Panc1 (cell line): ENCODE measurements at places on chromosomes 1 and 21. TPM values are rescaled to one million over a fixed set of nuclear protein-coding genes. Genes with fewer than 3 reads are reported as not detected.

- DNase-seq = no peak
Measured at GRCh38 chr1:198352975-198353695, 187.3 kb downstream of the ATP6V1G3 start.

CHI3L2 gene
- total RNA-seq = 0.77 TPM

DNA sequence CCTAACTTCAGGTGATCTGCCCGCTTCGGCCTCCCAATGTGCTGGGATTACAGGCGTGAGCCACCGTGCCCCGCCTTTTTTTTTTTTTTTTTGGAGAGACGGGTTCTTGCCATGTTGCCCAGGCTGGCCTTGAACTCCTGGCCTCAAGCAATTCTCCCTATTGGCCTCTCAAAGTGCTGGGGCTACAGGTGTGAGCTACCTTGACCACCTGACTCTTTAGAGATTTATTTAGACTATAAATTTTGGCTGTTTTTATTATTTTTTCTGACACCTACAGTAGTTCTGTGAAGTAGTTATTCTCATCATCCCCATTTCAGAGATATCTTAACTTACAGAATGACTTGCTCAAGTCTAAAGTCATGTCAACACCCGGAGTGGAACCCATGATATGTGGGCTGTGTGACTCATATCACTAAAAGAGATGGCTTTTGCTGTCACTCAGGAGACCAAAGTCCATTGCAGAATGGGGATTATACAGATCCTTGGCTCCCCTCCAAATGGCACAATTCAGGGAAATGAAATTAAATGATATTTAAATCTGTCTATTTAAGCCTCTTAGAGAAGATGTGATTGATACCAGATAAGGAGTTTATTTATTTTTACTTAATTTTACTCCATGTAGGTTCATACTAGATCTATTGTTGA is 93.2 kb downstream of the CTH start:
- no peak for DNase-seq

GRCh38 chr1:155938220-155938627 is 3.2 kb upstream of the RXFP4 start:
- DNase-seq = peak; percentile 90

- DNase-seq = no peak
Measured at GRCh38 chr1:67897270-67897949, 64.1 kb upstream of the GNG12 start.

DNA sequence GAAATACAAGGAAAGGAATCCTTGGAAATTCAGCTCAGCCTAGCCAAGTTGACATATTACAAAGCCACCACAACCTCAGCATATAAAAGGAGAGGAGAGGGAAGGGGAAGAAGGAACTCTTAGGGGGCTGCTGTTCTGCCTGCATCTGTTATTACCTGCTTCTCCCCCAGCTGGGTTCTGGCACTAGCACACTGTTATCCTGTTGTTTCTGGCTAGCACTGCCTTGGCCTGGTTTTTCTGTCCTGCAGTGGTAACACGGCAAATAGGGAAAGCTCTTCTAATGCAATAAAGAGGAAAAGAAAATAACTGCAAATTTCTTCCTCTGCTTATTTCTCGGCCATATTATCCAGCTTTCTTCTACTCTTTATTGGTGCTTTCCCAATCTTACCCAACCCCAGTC is 16.5 kb upstream of the VCAM1 start:
- no peak for DNase-seq

DNA sequence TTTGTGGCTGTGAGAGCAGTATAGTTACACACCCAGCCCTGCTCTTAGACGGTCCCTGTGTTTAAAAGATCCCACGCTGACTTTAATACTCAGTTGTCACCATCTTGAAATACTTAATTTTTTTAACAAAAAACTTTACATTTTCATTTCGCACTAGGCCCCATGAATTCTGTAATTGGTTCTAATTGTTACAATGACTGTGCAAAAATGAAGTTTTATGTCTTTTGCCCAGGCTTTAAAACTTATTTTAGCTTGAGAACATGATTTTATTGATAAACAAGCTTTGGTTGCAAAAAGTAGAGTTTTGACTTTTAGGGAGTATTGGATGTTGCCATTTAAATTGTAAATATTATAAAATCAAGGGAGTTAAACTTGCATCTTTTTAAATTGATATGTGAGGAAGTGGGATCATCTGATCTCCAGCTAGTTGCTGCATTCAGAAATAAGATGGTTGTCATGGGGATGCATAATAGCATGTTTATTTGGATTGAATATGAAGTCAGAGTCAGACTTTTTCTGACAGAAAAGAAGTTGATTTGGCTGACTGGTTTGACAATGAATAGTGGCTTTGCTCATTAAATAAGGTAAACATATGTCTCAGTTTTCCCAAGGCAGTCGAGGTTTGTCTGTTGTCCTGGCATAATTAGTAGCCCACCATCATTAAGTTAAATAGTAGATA is 23.0 kb upstream of the CRP start:
- DNase-seq = no peak

DNA sequence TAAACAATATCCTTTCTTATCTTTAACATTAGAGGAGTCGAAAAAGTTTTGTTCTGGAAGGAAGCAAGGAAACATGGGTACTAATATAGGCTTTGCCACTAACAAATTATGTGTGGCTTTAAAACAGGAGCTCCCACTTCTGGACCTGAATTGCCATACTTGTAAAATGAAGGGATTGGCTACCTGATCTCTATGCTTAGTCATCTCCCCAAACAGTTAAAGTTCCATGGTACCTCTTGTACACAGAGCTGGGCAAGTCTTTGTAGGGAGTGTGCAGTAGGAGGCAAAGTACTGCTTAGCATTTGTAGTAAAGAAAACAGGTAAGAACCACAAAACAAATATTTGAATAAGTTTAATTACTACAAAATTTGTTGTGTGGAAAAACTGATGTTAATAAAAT is 81.3 kb downstream of the MAST2 start:
- DNase-seq = no peak

DNA sequence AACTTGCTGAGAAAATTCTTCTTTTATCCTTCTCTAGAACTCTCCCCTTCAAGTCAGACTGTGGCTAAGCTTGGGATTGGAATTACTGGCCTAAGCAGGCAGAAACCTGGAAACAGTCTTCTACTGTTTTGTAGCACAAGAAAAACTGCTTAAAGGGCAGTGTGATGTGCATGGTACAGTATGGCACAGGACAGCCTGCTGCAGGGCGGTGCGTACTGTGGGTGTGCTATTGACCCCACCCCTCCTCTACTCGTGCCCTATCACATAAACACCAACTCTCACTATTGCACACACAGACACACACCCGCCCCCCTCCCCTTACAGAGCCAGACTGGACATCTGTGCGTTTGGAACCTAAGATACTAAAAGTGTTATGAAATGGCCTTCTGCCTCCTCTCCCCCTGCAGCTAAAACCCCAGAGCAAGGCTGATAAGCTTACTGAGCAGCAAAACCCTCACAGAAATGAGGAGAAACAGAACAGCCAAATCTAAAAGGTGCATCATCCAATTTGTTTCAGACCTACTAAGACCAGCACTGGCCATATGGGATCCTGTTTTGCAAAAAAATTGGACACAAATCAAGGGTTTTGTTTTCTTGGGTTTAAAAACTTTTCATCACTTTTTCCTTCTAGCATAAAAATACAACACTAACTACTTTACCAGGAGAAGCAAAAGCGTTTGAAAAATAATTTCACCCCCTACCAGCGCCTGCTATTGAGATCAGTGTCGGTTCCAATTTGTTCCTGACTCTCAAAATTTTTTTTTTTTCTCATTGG is 355.8 kb upstream of the LYPLAL1 start:
- no peak for DNase-seq

CATSPERE gene
- total RNA-seq = 0.31 TPM

- peak; percentile 45 for DNase-seq
Measured at GRCh38 chr1:59699227-59699847, 115.4 kb upstream of the HOOK1 start.

DNA sequence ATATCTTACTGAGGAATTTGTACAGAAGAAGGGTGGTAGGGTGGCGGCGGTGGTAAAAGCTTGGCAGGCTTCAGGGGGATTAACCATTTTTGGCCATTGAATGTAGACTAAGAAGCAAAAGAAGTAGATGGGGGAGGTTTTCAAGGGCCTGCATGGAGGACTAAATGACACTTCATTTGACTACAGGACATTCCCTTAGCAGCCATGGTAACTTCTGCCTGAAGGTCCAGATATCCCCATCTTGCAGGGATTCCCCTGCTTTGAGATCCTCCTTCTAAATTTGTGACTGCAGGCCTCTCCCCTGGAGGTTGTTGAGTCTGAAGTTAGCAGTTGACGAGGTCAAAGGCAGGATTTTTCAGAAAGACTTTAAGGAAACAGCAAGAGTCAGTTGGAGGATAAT is 4.8 kb downstream of the VASH2 start:
- DNase-seq = no peak

- no peak for DNase-seq
Measured at GRCh38 chr21:35488946-35489345, 439.8 kb upstream of the RUNX1 start.

GRCh38 chr1:58816747-58817221 is 32.9 kb upstream of the JUN start:
- DNase-seq = no peak

TMPRSS3 gene
- not detected for total RNA-seq

GRCh38 chr1:233237647-233238046 is 57.9 kb downstream of the PCNX2 start:
- DNase-seq = no peak

- no peak for DNase-seq
Measured at GRCh38 chr1:19036813-19037605, 80.5 kb upstream of the IFFO2 start.

DNA sequence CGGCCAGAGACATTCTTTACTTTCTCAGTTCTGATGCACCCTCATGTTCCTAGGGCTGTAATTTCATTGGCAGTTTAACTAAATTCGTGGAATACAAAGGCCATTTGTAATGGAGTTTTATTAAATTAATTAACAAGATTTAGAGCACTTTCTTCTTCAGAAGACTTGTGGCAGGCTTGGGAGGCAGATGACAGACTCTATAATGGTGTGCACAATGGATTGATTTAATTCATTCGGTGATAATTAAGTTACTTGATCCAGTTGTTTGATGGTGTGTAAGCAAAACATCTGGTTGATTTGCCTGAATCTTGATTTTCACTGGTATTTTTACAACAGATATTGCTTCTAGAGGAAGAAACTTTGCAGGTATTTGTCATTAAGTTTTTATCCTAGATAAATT is 361.9 kb upstream of the GREM2 start:
- no peak for DNase-seq

GRCh38 chr1:19808351-19808750 is 6.7 kb downstream of the RNF186 start:
- no peak for DNase-seq

- DNase-seq = no peak
Measured at GRCh38 chr1:210727709-210728108, 399.0 kb downstream of the HHAT start.

- DNase-seq = no peak
Measured at GRCh38 chr1:183896466-183897048, 91.6 kb downstream of the RGL1 start.

DNA sequence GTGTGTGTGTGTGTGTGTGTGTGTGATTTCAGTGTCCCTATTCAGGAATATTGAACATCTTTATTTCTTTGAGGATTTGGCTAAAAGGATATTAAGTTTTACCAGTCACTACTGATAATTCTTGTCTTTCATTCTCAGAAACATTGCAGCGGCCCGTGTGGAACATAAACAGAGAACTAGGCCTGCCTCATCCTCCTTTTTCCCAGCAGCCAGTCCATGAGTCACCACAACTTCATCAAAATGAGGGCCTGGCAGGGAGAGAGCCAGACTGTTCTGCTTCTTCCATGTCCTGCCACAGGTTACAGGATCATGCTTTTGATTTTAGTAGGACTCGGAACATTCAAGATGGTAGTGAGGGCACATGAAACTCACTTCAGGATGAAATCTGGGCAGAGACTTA is 50.7 kb downstream of the LRIG2 start:
- DNase-seq = no peak

WDR77 gene
- total RNA-seq = 49.9 TPM

DNA sequence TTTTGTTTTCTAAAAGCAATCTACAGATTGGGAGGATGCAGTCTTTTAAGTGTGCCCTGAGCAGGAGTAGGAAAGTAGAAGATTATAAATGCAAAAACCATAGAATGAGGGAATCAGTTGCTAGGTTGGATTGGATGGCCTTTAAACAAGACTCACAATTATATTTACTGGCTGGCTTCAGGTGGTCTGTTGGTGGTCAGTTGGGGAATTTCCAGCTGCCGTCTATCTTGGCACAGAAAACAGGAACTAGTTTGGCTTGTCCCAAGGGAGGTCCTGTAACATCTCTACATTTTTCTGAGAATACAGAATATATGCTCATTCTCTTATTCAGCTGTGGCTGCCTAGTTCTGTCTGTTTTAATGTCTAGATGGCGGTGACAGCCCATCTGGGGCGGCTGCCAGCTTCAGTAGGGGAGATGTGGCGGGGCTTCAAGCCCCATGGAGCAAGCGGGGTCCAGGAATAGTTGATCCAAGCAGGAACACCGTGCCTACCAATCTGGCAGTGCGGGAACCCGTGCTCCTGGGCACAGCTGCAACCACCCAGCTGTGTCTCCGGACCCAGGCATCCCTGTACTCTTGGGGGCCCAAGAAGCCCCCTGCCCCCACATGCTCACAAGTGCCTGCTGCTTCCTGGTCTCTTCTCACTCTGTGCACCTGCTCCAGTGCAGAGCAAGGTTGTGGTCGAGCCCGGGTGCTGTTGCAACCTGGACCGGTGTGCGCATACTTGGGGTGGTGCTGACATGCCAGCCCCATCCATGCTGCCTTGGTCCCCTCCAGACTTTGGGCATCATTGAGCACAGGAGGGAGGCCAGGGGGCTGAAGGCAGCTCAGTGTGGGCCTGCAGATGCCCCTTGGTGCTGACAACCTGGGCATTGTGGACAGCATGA is 1182.6 kb downstream of the AMY1C start:
- DNase-seq = no peak

GRHL3 gene
- 16.7 TPM for total RNA-seq

KCNK2 gene
- 0.28 TPM for total RNA-seq

- no peak for DNase-seq
Measured at GRCh38 chr1:224170748-224171478, 12.1 kb upstream of the DEGS1 start.

GRCh38 chr1:201531551-201532425 is 7.1 kb upstream of the NAV1 start:
- DNase-seq = no peak

- no peak for DNase-seq
Measured at GRCh38 chr1:218297461-218297860, 12.4 kb downstream of the RRP15 start.

- DNase-seq = no peak
Measured at GRCh38 chr1:61085983-61086644, 3.8 kb downstream of the NFIA start.

AVPR1B gene
- not detected for total RNA-seq

RAP1GAP gene
- 4.6 TPM for total RNA-seq

- no peak for DNase-seq
Measured at GRCh38 chr1:226029093-226029496, 30.0 kb upstream of the SDE2 start.

- DNase-seq = no peak
Measured at GRCh38 chr1:231951374-231951773, 324.8 kb downstream of the DISC1 start.

GRCh38 chr1:201324821-201325677 is 41.7 kb downstream of the PKP1 start:
- no peak for DNase-seq
